ENCODE measurements at places on chromosomes 3 and 15.
A peak's percentile ranks its signal among the peaks of the same experiment; 100 is the strongest.

GRCh38 chr3:190305406-190305805 is 16.8 kb downstream of the CLDN1 start:
- no peak overlapping the region for H3K4me3 ChIP-seq
- H3K4me1 ChIP-seq = no peaks in the 10 kb centered on the region
- no peak for DNase-seq
- H3K36me3 ChIP-seq = no peaks in the 10 kb centered on the region
- no peak overlapping the region for H3K27ac ChIP-seq

DNA sequence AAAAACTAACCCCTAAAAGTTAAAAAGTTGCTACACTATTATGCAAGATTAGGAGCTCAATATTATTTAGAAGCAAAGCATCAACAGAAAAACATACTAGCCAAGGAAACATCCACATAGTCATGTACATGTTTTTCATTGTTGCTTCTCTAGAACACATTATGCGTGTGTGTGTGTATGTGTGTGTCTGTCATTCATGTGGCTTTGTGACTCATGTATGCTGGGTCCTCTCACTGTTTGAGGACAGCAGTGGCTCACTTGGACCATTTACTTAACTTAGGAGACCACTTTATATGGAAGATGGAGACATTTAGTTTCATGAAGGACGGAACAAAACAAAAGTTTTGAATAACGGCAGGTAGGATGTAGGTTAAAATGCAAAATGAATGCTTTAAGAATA is 219.4 kb upstream of the THBS1 start:
- no peak overlapping the region for H3K27ac ChIP-seq
- DNase-seq = no peak
- no peaks in the 10 kb centered on the region for H3K36me3 ChIP-seq
- H3K4me3 ChIP-seq = no peak overlapping the region
- H3K4me1 ChIP-seq = peaks cover 6% of the 10 kb centered on the region

DNA sequence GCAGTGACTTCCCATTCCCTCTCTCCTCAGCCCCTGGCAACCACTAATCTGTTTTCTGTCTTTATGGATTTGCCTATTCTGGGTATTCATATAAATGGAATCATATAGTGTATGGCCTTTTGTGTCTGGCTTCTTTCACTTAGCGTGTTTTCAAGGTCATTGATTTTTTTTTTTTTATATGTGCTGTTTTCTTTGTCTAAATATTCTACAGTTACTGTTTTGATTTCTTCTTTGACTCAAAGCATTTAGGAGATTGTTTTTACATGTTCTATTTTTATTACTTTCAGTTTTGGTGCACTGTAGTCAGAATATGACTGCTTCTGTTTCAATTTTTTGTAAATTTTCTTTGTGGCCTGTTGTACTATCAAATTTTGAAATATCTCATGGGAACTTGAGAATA is 71.9 kb upstream of the RNU6-1 start:
- no peaks in the 10 kb centered on the region for H3K36me3 ChIP-seq
- DNase-seq = no peak

DNA sequence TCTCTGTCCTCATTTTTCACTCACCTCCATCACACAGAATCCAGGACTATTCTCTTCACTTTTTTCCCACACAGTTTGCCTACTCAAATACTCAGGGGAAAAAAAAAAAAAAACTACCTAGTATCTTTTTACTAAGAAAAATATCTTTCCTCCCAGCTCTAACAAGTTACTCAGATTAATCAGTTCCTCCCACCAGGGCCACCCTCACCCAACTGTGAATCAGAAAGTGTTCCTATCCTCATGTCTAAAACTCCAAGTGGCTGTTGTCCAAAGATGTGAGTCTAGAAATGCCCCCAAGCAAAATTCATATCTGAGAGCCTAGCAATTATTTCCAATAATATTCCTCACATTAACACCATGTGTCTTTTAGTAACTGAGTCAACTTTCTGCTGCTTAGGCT is 268.0 kb downstream of the ERC2 start:
- H3K4me1 ChIP-seq = no peaks in the 10 kb centered on the region
- H3K27me3 ChIP-seq = no peaks in the 10 kb centered on the region
- no peak overlapping the region for H3K27ac ChIP-seq
- H3K4me3 ChIP-seq = no peak overlapping the region

DNA sequence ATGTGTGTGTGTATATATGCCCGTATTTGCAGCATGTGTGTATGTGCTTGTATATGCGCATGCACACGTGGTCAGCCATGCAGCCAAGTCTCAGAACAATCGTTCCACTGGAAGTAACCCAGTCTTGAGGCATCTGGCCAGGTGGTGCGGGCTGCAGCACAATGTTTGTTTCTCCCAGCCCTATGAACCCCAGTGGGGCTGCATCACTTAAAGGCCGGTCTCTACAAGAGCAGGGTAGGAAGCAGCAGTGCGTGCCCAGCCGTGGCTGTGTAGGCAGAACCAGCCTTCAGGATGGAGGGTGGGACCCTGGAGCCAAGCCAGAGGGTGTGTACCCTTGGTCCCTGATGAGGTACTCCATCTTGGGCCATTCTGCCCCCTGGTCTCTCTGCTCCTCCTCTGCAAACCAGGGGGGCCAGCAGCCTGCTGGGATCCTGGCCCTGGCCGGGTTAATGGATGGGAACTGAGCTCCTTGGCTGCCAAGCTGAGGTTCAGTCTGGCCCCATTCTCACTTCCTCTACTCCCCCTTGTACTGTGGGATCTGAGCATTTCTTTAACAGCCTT is 11.8 kb downstream of the KLF13 start:
- no peak overlapping the region for H3K4me3 ChIP-seq
- H3K27ac ChIP-seq = peak overlapping the region; percentile 18
- H3K27me3 ChIP-seq = no peaks in the 10 kb centered on the region
- H3K36me3 ChIP-seq = no peaks in the 10 kb centered on the region

DNA sequence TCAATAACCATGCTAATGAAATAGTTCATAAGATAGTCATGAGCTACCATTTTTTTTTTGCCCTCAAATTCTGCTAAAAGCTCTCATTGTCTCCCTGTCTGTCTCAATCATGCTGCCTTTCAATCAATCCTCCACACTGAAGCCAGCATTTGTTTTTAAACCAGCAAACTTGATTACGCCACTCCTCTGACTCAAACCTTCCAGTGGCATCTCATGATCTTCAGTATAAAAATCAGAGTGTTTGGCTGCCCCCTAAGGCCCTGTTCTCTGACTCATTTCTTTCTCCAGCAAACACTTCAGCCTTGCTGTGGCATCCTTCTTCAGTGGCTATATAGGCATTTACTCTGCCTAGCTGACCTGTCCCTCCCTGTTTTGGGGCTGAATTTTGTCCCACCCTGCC is 36.0 kb upstream of the EOMES start:
- no peak overlapping the region for H3K4me3 ChIP-seq
- H3K4me1 ChIP-seq = no peaks in the 10 kb centered on the region
- H3K27ac ChIP-seq = no peak overlapping the region
- H3K36me3 ChIP-seq = no peaks in the 10 kb centered on the region

DNA sequence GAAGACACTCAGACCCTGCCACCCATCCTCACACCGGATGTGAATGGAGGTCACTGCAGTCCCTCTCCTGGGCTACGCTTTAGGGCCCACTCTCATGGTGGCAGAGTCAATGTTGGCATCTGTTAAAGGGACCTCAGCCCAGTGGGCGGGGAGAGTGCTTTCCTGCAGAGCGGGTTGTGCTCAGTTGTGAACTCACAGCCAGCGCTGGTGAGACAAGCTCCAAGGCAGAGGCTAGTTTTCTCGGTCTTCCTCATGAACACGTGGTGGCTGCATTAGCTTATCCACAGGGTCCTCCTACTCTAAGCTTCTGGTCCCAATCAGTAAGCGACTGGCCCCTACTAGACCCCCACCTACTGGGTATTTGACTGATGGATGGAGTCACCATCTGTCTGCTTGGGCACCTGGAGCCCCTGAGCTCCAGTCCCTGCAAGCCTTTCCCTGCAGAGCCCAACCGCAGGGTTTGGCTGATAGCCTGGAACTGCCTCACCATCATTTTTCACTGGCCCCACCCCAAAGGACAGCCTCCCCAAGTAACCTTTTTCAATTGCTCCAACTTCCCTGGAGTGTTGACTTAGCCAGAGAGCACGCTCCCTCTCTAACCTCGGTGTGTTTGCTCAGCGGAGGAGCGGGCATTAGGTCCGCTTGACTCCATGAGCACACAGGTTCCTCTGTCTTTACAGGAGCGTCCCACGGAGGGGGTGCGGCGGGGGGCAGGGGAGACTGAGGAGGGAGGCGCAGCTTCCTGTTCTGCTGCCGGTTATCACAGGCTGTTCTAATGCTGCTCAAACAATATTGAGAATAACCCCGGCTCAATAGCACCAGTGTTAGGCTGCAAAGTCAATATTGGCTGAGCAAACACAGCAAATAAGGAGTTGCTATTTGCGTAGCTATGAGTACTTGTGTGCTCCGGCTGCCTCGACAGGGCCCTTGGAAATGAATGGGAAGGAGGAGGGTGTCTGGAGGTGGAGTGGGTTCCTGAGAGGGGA is 141.7 kb downstream of the RPLP1 start:
- no peaks in the 10 kb centered on the region for H3K4me1 ChIP-seq
- no peaks in the 10 kb centered on the region for H3K36me3 ChIP-seq
- no peak overlapping the region for H3K4me3 ChIP-seq
- H3K27me3 ChIP-seq = no peaks in the 10 kb centered on the region
- peak; percentile 93 for DNase-seq

- H3K27me3 ChIP-seq = no peaks in the 10 kb centered on the region
- no peak overlapping the region for H3K4me3 ChIP-seq
- H3K4me1 ChIP-seq = no peaks in the 10 kb centered on the region
- no peaks in the 10 kb centered on the region for H3K36me3 ChIP-seq
- no peak overlapping the region for H3K27ac ChIP-seq
- no peak for DNase-seq
Observed at GRCh38 chr3:27680517-27681246, 41.4 kb downstream of the EOMES start.

Data from small intestine (tissue), 16 donors.